CD4-positive, alpha-beta T cell treated with Interleukin-2 at 100 ng/mL for 4 hours (primary cell): ENCODE measurements at places on chromosomes 1 and 21.

DNA sequence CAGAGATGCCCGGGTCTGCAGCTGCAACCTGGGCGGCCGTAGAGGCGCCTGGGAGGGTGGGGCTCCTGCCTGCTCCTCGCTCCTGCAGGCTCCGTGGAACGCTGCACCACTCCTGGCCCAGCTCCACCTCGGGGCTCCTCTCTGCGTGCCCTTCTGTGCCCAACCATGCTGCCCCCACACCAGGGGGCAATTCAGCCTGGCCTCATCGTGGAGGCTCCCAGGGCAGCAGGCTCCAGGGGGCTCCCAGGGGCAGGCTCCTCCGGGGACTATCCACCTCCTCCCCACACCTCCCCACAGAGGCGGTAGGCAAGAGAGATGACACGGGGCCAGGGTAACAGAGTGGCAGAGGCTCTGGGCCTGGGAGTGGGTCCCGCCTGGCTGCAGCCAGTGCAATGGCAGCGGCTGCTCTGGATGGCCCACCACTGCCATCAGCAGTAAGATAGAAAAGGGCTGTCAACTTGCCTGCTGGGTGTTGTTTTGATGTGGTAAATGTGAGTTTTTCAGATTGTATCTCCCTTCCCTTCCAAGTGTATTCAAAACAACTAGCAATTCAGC is 22.4 kb upstream of the LRRC8C start:
- DNase-seq = peak; percentile 76

DNA sequence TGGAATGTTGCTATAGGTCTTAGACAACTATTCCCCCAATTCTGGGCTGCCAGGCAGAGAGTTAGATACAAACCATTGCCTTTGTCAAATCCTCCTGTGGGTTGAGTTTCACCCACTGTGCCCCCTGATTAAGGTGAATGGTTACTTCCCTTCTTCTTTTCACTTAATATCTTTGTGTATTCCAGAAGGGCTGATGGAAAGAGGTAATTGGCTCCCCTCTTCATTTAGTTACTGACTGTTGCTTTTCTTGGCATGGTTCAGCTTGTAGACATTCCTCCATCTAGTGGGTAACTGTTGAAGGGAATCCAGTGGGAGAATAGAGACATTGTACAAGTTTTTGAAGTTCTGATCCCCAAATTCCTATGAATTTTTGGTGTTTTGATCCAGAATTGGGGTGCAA is 43.8 kb upstream of the MACF1 start:
- DNase-seq = no peak

- DNase-seq = no peak
These were observed 31.4 kb upstream of the CBR3 start for GRCh38 chr21:36103434-36103833.

DNA sequence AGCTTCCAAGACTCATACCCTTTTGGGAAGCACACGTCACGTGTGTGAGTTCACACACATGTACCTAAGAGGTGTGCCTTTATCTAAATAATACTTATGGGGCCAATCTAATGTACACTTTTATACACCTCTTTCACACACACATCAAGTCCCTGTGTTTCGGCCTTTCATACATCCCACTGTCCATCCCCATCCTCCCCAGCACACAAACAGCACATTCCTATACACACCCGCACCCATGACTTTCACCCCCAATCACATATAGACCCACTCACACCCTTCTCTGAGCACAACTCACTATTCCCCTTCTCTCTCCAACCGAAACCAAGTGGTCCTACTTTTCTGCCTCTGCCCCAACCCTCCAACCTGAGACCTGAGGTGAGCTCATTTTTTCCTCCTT is 3.5 kb downstream of the MEX3A start:
- DNase-seq = no peak

- DNase-seq = peak; percentile 55
These were observed at the start of gene GPX7 for GRCh38 chr1:52601991-52602855. Gene GPX7 (plus strand): TSS chr1:52602371. CDS start chr1:52602410, 39 bp downstream.

GRCh38 chr1:115065021-115065420 is 24.3 kb downstream of the TSPAN2 start:
- no peak for DNase-seq

- no peak for DNase-seq
These were observed 69.9 kb downstream of the NAV1 start for GRCh38 chr1:201608635-201609395.

DNA sequence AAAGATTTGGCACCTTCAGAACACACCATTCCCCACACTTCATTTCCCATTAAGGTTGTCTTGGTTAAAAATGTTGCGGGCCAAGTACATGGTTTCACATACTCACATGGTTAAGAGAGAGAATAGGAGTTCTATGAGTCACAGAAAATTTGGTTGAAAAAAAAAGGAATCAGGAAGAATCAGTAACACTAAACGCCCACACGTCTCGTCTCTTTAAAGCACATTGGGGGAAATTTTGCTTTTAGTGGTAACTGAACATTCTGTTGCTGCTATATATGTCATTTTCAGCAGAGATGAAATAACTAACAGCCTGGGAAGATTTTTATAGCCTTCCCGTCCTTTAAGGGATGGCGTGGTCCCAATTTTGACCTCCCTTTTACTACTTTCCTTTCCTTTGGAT is 132.9 kb upstream of the ERG start:
- DNase-seq = no peak

GRCh38 chr1:182460550-182460951 is 10.6 kb downstream of the RGSL1 start:
- no peak for DNase-seq

DNA sequence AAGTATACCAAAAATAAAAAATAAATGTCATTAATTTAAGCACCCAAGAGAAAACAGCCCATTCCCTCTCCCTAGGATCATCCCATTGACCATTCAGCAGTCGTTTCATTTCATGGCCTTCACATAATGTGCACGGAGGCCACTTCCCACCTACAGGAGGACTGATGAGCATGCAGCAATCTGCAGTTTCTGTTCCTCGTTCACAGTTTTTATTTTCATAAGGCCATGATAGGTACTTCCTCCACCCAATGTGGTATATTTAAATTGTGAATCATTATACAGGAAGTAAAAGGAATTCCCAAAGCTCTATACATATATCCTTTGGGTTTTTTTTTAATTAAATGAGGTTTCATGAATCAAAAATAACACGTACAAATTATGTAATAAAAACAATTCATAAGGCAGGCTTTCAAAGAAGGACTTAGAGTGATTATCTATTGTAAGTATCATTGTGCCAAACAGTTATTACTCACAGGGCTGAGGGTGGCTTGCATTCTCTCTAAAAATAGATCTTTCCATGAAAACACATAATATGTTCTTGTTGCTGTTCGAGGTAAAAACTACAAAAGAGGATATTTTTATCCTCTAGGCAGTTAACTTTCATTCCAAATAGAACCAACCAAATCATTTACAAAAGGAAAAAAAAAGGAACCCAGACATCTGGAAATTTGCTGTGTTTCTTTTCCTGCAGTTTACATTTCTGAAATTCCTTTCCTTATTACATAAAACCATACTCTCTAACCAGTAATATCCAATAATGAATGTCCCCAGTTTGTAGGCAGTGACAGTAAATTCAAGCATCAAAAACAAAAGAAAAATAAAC is 27.5 kb upstream of the SLC44A3 start:
- no peak for DNase-seq
